ENCODE measurements at places on chromosomes 12 and 14.

DNA sequence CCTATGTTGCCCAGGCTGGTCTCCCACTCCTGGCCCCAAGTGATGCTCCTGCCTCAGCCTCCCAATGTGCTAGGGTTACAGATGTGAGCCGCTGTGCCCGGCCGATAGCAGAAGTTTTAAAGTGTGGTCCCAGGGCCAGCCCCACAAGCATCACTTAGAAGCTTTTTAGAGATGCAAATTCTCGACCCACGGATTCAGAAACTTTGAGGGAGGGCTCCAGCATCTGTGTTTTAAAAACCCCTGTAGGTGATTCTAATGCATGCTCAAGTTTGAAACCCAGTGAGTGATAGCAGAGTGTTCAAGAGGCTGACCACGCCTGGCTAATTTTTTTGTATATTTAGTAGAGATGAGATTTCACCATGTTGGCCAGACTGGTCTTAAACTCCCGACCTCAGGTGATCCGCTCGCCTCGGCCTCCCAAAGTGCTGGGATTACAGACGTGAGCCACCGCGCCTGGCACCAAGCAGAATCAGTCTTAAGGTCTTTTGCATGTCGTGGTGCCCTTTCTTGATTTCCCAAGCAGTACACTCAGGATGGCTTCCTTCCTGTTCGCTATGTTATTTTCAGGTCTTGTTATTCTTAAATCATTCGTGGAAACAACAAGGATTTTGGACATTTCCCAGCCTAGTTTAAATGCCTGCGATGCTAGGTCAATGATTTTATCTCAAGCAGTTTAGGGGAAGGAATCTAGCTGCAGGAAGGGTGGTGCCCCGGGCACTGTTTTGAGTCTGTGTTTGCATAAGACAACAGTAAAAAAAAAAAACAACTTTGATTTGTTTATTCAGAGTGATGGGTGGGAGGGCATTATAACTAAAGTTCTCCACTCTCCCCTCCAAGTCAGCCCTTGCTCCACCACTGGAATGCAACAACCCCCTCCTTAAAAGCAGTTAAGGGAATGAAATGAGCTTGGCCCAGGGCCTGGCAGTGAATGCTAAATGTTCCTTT, 9.2 kb upstream of the RILPL2 start:
- no peak for DNase-seq

DNA sequence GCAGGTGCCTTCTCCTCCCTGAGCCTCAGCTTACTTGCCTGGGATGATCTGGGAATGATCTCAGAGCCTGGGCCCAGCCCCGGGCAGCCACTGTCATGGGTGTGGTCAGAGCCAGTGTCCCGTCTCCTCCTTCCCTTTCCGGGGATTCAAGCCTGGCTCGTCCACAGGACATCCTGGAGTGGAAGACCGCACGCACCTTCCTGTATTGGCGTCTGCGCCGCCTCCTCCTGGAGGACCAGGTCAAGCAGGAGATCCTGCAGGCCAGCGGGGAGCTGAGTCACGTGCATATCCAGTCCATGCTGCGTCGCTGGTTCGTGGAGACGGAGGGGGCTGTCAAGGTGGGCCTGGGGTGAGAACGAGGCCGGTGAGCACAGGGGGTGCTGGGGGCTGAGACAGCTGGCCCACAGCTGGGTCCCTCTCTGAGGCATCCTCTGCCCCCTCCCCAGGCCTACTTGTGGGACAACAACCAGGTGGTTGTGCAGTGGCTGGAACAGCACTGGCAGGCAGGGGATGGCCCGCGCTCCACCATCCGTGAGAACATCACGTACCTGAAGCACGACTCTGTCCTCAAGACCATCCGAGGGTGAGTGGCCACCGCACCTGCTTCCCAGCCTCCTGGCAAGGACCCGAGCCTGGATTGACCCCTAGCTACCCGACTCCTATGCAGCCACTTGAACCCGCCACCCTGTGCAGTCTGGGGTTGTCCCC, 44.0 kb downstream of the FOXN4 start:
- DNase-seq = no peak

DNA sequence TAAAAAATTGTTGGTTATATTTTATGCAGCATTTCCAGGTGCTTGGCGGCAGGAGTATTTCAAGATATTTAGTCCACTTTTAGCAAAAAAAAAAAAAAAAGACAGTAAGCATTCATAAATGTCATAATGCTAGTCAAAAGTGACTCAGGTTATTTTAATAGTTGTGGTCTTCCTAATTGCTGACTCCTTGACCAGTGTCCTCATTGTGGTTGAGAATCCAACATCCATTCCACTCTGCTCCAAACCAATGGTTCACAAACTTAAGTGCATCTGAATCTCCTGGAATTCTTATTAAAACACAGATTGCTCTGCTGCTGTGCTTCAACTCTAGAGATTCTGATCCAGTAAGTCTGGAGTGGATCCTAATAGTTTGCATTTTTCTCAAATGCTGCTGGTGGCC, 71.4 kb downstream of the AKAP6 start:
- no peak for DNase-seq

- no peak for DNase-seq
Measured at GRCh38 chr12:70196811-70197281, 46.4 kb upstream of the CNOT2 start.

DNA sequence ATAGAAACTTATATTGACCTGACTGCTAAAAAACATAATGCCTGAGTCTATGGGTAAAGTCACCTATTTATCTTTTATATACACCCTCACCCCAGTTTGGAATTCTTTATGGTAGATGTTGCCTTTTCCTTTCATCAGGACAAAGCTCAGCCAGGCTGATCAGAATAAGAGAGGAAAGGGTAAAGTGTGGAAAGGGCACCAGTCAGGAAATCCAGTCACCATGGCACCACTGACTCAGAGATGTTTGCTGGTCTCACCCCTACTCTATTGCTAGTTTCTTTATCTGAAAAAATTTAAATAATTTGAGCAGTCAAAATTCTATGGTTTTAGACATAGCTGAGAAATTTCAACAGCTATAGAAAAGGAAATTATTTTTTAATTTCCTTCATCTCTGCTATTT, 49.2 kb upstream of the SSTR1 start:
- no peak for DNase-seq

DNA sequence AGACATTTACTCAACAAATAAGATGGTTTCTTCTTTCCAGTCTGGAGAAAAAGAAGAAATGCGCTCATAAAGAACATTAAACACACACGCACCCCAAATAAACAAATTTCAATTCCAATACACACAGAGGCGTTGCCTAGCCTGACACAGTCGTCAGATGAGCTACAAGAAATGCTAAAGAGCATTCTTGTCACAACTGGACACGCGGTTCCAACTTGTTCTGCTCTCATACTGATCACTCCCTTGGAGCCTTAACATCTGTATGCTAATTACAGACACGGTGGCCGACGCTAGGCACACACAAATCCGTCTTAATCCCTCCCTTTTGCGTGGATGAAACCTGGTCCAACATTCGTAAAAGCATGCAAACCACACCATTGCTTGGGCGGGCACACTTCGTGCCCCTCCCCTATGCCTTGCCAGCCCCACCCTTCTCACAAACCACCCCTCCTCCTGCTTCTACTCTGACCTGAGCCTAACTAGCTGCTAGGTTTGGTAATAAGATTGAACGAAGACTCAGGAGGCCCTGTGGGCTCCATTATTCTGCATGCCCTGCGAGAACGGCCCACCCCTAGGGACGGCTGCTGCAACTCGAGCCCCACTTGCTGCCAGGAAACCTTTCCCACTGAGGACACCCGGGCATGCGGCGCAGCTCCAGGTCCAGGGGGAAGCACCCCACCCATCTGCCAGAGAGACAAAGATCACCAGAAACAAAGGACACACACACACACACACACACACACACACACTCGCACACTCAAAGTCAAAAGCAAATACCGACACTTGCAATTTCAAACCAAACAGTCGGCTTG, 1.2 kb downstream of the KCNK10 start:
- no peak for DNase-seq

DNA sequence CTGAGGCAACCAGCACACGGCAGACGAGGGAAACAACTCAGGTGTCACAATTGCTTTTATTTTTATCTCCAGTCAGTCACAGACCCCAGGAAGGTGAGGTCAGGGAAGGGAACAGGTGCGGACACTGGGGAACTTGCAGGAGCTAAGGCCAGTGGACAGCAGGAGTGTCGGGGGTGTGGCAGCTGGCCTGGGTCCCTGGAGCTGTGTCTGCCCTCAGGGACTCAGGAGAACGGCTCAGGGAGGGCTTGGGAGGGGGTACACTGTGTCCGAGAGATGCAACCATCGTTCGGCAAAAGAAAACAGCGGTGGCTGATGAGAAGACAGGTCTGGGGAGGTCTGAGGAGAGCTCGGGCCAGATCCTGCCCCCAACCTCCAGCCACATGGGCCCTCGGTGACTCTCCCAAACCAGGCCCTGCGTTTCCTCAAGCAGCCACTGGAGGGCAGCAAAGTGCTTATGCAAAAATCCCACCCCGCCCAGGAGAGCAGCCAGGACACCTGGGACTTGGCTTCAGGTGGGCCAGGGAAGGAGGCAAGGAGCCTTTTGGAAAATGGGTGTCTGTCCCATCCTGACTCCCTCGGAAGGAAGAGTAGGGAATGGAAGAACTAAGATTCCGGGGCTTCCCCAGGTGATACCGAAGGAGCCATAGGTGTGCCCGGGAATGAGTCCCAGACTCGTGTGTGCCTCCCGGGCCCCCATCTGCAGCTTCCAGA, 24.1 kb upstream of the BCDIN3D start:
- DNase-seq = peak; percentile 87

- peak; percentile 27 for DNase-seq
Measured at GRCh38 chr12:52582486-52582885, 8.8 kb upstream of the KRT74 start.

DNA sequence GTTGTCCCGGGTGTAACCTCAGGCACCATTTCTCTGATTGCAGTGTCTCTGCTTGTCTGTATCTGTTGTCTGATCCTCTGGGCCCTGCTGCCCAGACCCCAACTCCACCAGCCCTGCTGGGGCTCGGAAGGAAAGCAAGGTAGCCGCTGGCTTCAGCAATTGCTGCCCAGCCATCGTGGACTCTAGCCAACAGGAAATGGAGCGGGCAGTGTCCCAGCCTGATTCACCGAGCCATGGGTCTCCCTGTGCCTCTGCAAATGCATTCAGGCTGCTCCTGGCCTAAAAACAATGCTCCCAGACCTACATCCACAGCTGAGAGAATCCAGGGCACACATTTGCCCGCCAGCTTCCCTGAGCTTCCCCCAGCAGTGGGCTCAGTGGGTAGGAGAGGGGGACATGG, 9.2 kb downstream of the TUNAR start:
- no peak for DNase-seq

GRCh38 chr14:94373708-94374107, 14.7 kb downstream of the SERPINA1 start:
- DNase-seq = peak; percentile 76

DNA sequence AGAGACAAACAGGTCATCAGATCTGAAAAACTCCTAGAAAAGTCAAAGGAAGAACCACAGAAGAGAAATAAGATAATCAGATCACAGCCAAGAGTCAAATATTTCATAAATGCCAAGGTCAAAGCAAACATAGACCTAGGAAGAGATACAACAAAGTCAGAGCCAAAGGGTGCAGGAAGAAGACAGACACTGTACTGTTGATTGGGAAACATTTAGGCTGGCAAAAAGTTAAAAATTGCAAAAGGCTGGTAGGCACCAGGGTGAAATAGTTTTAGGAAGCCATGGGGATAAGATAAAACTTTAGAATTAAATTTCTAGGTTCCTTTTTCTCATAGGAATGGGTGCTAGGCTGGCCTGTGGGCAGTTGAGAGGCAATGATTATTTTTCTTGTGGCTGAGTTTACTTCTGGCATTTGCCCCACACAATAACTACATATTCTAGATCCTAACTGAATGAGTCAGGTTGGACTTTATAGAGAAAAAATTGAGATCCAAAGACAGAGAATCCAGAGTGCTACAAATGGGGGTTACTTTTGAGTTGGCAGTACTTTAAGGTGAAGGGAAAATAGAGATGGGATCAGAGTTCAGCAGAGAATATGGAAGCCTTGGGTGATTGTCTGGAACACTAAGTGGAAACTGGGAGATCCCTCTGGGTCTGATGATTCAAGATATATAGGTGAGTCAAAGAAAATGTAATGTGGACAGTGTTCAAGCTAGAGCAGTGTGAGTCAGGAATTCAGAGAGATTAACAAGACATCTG, 215.5 kb downstream of the C12orf50 start:
- DNase-seq = no peak

DNA sequence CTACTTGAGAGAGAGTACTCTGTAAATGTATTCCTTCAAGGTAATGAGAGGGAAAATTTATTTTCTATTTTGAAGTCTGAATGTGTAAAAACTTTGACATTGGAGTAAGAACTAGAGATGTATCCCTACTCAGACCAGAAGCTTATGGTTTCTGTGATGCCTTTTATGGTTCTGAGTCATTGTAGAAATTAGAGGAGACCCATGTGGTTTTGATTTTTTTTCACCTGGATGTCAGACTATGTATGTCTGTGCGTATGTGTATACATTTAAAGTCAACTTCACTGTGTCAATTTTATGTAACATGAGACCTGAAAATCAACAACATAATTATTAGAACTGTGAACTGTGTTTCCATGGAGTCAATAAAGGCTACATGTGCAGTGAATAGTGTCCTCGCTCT, 302.0 kb downstream of the TRHDE start:
- DNase-seq = no peak

GRCh38 chr14:56587701-56588100, 8.1 kb downstream of the TMEM260 start:
- no peak for DNase-seq

- DNase-seq = no peak
Measured at GRCh38 chr12:95443459-95443858, 30.5 kb upstream of the METAP2 start.

DNA sequence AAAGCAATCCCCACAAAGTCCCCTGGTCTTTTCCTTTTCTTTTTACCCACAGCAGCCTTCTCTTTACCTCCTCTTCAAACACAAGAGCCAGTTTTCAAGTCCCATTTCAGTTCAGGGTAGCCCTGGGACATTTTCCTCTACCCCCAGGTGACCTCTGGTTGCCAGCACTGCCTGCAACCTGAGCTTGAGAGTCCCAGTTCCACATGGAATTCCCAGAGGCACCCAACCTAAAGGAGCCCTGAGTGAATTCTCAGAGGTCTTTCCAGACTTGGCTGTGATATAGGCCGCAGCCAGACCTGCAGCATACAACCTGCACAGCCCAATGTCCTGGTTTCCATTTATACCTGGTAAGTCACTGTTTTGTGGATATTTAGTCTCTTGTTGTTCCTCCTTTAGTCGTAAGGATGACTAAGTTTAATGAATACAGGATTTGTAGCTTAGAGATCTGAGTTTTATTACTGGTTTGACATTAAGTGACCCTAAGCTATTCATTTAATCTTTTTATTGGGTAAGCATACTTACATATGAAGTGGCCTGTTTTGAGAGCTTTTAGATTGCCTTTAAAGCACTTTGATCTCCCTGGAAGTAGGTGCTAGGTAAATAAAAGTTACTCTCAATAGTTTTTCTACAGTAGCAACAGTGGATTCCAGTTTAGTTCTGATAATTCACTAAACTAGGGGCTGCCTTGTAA, 159.8 kb downstream of the TGFB3 start:
- DNase-seq = no peak

- DNase-seq = no peak
Measured at GRCh38 chr14:65424531-65424930, 12.0 kb downstream of the FUT8 start.

Measured in sciatic nerve (tissue), 2 donors.